ENCODE measurements at places on chromosomes 7 and 10.

GRCh38 chr10:115624448-115624847 lies 531.3 kb downstream of the ATRNL1 start:
- DNase-seq: no peak

DNA sequence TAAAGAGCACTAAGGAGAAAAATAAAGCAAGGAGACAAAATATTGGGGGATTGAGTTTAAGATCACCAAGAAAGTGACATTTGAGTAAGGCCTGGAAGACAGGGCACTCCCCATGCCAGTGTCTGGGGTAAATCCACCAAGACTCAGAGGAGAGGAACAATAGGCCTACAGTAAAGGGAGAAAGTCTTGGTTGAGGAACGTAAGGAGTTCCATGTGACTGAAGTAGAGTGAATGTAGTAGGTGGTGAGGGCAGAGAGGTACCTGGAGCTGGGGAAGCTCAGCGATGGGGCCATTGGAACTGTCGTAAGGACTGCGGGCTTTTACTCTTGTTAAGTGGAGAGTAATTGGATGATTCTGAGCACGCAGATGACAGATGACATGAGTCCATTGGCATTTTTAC lies 69.4 kb downstream of the CPED1 start:
- DNase-seq: no peak

GRCh38 chr7:1697499-1698125 lies 27.5 kb downstream of the ELFN1 start:
- no peak for DNase-seq

DNA sequence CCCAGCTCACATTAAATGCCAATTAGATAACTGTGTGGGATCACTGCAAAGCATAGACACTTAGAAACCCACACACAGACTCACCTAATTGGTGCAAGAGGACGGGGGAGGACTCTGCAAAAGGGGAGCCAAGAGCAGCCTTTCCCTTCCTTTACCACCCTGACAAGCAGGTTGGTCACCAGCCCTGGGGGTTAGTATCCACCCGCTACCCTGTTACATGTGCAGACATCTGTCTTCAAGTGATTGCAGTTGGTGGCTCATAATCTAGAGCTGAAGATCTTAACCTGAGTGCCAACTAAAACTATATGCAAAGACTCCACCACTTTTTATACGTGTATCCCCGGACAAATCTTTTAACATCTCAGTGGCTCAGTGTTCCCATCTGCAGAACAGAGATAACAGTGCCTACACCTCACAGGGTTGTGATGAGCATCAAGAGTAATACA lies 56.9 kb downstream of the SORBS1 start:
- DNase-seq: no peak

- peak; percentile 88 for DNase-seq
Observed at GRCh38 chr10:104291439-104291951, 22.5 kb downstream of the GSTO2 start.

DNA sequence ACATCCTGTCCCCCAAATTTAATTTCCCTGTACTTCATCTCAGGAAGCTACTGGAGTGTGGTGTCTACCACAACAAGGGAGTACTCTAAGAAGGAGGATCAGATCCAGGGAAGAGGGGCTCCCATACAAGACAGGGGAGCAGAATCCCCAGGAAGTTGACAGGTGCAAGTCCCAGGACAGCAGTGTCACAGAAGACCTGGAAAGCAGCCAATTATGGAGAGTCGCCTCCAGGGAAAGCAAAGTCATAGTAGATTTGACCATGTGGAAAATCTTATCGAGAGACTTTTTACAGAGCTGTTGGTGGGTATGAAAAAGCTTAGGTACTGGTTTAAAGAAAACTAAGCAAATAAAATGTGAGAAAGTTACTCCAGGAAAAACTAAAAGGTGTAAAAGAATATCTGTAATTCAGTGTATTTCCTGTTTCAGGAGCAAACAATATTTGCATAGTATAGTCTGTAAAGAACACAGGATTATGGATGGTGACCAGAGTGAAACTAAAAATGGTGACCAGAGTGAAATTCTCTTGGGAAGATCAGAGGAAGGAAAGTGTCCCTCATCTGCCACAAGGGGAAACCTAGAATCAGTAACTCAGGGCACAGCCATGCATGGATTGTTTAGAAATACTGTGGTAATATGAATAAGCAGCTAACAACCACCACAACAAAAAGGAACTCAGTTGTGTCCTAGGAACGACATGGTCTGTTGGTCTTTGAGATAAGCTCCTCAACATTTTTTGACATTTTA lies 44.5 kb downstream of the LANCL2 start:
- DNase-seq: no peak

DNA sequence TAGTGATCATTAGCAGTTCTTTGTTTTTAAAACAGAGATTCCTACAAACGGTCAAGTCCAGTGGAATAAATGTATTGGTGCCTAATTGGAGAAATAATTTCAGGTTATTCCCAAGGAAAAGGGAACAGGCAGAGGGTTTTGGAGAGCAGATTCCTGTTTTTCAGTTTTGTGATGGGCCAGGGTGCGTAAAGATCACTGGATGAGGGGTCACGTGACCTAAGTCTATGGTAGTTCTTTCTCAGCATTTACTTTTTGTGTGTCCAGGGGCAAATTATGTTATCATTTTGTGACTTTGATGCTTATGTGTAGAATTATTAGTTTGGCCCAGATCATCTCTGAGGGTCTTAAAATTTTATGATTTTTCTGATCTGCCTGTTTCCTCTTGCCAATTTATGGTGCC lies 15.2 kb downstream of the CHN2 start:
- DNase-seq: no peak

GRCh38 chr7:85018498-85018897 lies 168.4 kb downstream of the SEMA3D start:
- DNase-seq: no peak

- no peak for DNase-seq
Observed at GRCh38 chr7:19665399-19666008, 43.3 kb downstream of the POLR1F start.

DNA sequence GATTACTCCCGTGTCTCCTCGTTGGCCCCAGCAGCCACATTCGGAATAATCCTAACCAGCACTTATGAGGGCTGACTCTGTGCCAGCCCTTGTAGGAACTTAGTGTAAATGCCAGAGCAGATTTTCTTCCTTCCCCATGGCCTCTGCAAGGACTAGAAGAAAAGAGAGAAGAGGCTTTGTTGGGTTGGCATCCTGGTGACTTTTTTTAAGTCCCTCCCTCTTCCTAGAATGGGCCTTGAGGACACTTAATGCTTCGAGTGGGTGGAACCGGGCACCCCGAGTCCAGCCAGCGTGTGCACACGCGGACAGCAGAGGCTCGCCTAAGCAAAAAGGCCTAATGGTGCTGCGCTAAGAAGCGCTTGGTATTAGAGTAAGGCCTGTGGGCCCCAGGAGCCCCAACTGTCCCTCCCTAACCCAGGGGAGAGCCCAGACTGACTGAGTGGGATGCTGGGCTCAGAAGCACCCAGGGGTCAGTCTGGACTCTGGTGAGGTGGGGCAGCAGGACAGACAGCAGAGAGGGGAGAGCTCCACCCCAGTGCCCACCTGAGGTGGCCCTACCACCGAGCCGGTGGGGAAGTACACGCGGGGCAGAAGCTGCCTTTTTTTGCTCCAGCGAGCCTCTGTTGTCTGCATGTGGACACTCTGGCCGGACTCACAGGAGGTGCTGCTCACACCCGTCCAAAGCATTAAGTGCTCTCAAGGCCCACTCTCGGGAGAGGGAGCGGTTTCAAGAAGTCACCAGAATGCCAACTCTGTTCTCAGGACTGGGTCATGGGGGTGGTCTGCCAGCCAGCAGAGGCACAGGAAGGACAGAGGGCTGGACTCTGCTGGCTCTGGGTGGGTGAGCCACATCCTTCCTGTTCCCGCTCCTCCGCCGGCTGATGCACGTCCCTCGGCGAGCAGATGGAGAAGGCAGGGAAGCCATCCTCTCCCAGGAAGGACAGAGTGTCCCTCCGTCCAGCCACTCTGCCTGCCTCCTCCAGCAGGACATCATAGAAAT lies 12.5 kb downstream of the ITPRIP start:
- DNase-seq: no peak

- no peak for DNase-seq
Observed at GRCh38 chr7:36690514-36691187, 33.6 kb downstream of the AOAH start.

- DNase-seq: no peak
Observed at GRCh38 chr10:12397941-12398340, 48.6 kb downstream of the CAMK1D start.

GRCh38 chr10:7438196-7438986 lies 27.6 kb upstream of the SFMBT2 start:
- no peak for DNase-seq

GRCh38 chr7:104074529-104074928 lies 85.1 kb upstream of the RELN start:
- DNase-seq: no peak

DNA sequence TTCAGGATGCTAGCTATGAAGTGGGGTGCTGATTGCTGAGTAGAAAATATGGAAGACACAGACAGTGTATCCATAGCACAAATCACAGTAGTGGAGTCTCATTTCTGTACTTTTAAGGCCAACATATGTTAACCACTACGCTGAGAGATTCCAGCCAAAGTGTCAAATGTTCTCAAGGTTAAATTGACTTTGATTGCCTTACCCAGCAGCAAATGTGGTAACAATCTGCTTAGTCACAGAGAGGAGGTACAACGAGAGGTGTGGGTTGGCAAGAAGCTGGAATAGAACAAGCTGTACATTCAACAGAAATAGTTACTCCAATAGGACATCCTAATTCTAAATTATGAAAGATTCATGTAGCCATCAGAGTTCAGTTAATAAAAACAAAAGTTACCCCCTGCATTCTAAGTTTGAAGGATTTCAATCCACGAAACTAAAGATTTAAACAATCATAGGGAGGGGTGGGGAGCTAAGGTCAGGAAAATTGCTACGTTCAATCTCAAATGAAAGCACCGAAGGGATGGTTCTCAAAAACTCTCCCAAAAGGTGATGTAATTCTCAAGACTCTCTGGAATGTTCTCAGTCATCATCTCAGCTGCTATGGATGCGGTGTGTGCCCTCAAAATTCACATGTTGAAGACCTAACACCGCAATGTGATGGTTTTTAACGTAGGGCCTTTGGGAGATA lies 137.0 kb downstream of the ETV1 start:
- DNase-seq: no peak

DNA sequence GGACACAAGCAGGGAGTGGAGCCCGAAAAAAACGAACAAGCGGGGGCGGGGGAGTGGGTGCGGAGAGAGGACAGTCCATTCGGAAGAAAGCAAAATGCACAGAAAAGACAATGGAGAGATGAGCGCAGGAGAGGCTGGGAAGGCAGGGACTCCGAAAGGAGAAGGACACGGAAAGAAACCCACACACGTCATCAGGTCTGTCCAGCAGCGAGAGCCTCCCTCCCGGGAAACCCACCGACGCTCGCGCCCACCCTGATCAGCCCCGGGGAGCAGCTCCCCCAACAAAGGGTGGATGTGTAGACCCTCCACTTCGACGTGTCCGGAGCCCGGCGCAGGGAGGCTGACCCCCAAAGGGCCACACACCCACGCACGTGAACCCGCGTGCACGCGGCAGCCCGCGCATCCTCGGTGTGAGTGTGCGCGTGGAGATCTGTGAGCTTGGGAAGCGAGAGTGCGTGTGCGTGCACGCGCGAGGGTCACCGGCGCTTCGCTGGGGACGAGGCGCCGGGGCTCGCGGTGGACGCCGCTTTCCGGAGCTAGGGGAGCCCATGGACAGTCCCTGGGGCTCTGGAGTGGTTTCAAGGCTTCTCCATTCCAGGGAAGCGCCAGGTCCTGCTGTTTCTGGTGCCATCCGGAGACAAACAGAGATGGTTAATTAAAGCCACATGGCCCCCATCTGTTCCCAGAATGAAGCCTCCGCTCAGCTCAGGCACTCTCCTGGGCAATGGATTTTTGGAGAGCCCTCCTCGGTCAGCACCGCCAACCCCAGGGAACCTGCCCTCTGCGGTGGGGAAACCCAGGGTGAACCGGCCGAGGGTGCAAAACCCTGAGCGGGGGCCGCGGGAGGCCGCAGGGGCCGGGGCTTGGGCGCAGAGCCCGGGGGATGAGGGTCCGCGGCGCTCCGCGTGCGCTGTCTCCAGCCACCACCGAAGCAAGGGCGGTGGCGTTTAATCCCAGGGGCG lies 916 bp downstream of the LAMB1 start:
- peak; percentile 71 for DNase-seq

DNA sequence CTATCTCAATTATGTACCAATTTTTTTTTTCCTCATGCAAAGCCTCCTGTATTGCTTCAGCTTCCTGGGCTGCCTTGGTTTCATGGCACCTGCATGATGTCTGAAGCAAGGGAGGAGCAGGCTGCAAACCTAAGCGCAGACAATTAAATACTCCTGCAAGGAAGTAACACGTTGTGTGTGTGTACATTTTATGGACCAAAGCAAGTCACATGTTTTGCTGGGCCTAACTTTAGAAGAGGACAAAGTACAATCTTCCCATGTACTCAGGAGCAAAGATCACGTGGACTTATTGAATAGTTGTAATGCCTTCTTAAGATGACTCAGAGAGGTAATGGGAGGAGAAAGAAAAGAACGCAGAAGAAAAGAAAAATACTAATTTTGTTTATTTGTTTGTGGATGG lies 944.0 kb upstream of the C7orf33 start:
- DNase-seq: no peak

DNA sequence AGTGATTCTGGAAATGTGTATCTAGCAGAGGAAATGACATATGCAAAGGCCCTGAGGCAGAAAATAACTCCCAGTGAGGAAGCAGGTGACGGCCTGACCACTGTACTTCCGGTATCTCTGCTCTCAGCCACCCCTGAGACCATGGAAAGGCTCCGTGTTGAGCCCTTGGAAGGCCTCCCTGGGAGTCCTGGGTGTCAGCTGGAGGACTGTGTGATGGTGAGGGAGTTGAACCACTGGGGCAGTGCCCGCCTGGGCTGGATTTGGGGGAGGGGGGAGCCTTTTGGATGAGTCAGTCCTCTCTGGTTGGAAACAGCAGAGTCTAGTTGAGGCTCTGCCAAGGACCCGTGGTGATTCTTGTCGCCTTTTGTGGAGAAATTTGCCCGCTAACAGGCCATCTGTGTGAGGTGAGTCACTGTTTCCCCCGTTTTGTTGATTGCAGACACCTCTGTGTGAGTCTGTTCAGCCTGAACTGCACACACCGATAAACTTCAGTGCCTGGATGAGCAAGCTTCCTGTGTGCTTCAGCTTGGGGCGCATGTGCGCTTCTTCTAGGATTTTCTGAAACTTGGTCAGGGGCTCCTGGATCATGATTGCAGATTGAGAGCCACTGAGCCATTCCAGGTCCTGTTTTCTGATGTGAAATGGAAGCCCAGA lies 98.6 kb downstream of the GRK5 start:
- DNase-seq: no peak

GRCh38 chr7:30787486-30787885 lies 16.3 kb downstream of the MINDY4 start:
- DNase-seq: no peak

DNA sequence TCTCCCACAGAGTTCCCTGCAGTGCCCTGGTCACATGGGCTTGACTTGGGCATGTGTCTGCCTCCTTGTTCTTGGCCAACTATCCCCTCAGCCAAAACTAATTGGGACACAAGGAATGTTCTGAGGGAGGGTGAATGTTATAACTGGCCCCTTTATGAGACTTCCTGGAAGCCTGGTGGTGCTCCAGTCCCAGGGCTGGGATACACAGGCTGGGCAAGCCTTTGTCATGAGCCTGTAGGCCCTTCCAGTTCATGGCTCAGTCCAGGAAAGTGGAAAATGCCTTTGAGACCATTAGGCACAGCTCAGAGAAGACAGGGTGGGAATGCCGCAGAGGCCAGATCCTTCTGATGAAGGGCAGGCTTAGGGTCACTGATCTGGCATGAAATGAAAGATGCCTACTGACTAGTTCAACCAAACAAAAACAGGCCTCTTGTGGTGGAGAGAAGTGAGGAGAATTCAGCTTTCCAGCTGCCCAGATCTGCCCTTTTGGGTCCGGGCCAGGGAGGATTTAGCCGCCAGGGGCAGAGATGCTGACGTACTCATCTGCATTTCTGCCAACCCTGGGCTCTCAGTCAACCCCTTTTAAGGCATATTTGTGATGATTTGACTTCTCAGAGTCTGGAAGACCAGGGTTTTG lies 961.5 kb downstream of the KCNMA1 start:
- DNase-seq: no peak
